HT-29 (cell line): ENCODE measurements at places on chromosomes 6 and 20. TPM values are rescaled to one million over a fixed set of nuclear protein-coding genes. Genes with fewer than 3 reads are reported as not detected.

- DNase-seq, result peak; percentile 20
Observed at GRCh38 chr6:91376686-91377085, 789.8 kb upstream of the MAP3K7 start.

Gene SAMD5
- 0.97 and 1.1 TPM in 2 replicates for total RNA-seq

DNA sequence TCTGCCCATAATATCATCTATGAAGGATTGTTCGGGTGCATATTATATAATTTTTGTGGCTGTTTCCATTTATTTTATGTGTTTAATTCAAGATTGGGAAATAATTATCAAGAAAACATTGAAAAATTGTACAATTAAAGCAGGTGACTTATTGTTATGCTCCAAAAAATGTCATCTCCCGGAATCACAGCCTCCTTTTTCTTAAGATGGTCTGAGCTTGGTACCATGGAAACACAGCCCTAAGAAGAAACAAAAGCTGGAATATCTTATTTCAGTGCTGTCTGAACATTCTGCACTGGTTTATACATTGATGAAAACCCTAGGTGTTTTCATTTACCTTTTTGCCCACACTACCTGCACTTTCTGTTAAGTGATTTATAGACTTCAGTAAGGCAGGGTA, 367.2 kb downstream of the ARHGAP18 start:
- no peak for DNase-seq

GRCh38 chr6:151634336-151634720, 140.5 kb downstream of the CCDC170 start:
- DNase-seq, result peak; percentile 4

DNA sequence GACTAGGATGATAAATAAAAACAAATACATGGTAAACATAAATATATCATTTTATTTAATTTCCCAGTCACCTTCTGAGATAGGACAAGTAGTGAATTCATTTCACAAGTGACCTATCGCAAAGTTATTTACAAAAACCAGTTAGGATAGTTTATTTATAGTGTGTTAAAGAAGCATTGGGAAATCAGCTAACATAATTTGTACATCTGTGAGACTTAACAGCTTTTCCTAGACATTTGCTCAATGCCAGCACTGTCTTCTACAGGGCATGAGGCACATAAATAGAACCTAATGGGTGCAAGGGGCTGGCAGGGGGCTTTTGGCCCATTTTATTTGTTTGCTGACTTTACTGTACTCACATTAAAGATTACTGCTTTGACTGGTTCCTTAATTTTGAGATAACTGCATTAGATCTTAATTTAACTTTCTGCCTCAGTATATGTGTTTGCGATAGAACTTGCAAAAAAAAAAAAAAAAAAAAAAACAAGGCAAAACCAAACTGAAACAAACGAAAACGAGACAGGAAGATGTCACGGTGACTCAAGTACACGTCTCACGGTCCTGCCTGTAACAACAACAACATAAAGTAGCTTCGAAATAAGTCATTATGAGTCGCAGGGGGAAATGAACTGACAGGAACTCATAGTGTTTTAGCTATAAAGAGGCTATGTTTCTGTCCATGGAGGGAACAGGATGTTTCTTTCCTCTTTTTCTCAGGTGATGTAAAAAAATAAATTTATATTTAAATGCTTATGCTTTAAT, 133.7 kb upstream of the GMDS start:
- DNase-seq, result no peak

Gene VNN1
- 3.1 and 3.6 TPM in 2 replicates for total RNA-seq

Gene PTK6
- 26.3 and 31.1 TPM in 2 replicates for total RNA-seq

Gene RIMS1
- not detected in 2 replicates for total RNA-seq

Gene ZC2HC1B
- not detected in 2 replicates for total RNA-seq

DNA sequence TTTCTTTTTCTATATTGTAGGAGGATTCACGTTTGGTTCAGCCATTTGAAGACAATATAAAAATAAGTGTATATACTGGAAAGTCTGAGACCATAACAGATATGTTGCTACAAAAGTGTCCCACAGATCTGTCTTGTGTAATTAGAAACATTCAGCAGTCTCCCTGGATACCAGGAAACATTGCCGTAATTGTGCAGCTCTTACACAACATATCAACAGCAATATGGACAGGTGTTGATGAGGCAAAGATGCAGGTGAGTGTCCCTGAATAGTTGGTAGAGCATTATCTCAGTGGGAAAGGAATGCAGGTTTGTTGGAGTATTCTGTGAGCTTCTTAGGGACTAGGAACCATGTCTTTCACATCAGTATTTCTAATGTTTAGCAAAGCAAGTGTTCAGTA, 18.3 kb upstream of the ADGRF4 start:
- DNase-seq, result no peak

DNA sequence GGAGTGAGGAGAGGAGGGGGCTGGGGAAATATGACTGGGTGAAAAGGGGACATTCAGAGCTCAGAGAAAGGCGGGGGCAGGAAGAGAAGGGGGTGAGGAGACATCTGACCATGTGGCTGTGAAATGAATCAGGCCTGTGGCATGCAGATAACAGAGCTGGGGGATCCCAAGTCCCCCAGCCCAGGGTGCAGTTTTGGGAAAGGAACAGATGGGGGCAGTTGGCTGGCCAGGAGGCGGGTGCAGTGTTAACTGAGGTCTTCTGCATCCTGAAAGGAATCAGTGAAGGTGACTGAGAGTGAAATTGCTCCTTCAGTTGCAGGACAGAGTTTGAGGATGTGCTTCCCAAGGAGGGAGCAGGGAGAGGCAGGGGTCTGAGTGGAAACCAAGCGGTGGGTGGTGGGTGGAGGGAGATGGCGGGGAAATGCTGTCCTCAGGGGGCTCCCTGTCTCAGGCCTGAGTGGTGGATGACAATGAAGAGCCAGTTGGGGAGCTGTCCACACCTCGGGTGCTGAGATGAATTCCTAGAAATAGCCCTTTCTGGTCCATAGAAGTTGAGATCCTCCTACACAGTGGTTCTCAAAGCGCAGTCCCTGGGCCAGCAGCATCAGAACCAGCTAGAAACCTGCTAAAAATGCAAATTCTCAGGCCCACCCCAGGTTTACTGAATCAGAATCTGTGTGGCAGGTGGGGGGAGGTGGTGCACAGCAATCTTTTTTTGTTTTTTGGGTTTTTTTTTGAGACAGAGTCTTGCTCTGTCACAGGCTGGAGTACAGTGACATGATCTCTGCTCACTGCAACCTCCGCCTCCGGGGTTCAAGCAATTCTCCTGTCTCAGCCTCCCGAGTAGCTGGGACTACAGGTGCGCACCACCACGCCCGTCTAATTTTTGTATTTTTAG, 26.0 kb upstream of the CCDC167 start:
- DNase-seq, result no peak

DNA sequence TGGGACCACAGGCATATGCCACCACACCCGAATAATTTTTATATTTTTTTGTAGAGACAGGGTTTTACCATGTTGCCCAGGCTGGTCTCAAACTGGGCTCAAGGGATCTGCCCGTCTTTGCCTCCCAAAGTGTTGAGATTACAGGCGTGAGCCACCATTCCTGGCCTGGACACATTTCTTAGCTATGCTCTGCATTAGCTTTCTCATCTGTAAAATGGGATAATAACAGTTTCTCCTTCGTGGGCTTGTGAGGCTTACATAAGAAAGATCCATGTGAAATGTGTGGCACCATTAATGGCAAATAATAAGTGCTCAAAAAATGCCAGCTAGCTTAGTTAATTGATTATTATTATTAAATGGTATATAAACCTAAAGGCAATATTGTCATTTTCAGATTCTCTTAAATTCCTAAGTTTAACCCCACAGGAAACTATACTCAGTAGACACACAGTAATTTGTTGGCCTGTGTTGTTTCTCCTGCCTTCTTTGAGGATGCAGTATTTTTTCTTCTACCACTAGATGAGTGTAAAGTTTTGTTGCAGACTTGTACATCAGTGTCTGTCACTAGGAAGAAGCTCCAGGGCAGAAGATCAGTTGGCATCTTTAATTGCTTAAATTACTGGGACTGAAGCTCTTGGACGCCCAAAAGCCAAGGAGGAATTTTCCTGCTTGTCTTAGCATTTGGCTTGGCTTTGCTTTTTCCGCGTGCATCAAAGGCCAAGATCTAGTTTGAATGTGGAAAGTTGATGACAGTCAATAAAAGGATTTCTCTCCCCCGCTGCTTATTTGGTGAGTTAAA, 162.3 kb upstream of the ZNF217 start:
- no peak for DNase-seq

- DNase-seq, result no peak
Observed at GRCh38 chr6:131992557-131992956, 41.4 kb upstream of the CCN2 start.

GRCh38 chr6:109056661-109057060, 38.0 kb downstream of the SESN1 start:
- DNase-seq, result no peak

GRCh38 chr6:33628401-33628964, 7.4 kb downstream of the ITPR3 start:
- no peak for DNase-seq

Gene TCF21
- 0.37 and 0.76 TPM in 2 replicates for total RNA-seq

- DNase-seq, result no peak
Observed at GRCh38 chr20:60321601-60322000, 363.4 kb downstream of the CDH26 start.

DNA sequence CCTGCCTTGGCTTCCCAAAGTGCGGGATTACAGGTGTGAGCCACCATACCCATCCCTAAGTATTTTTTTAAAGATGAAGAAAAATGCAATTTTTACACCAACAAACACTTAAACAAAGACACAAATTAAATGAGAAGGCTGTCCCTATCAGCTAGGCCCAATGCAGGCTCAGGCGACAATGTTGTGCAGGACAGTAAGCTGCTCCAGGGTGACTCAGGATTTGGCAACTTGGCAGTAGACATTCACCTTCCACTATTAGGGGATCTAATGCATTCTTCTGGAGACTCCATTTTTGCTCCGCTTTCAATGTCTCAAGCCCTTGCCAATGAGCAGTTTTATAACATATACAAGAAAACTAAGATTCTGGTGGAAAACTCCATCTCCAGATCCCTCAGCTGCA, 19.7 kb downstream of the NDRG3 start:
- DNase-seq, result no peak

DNA sequence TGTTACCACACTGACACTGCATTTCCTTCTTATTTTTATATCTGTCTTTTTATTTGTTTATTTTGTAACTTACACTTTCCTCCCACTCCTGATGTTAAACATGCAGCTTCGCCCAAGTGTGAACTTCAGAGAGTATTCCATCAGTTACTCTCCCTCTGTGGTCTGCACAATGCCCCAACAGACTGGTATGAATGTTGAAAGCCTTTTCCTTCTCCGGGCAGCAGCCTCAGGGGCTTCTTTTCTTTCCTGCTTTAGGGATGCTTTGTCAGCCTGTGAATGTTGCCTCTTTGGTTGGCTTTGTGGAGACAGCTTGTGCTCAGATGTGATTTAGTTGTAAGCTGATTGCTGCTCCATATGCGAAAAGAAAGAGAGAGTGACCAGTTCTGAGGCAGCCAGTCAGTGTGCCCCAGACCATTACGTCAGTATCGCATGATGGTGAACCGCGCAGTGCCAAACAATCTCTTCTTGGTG, 44.0 kb downstream of the SMPDL3A start:
- no peak for DNase-seq
